Activated CD4-positive, CD25-positive, alpha-beta regulatory T cell treated with anti-CD3 and anti-CD28 coated beads, Interleukin-2, amount 50 U/mL, for 72 hours (primary cell): ENCODE measurements at places on chromosomes 11 and 22.

GRCh38 chr11:47051217-47051616, 114.7 kb downstream of the CSTPP1 start:
- no peak for DNase-seq

- no peak for DNase-seq
Observed at GRCh38 chr11:131334601-131335000, 35.8 kb upstream of the NTM start.

DNA sequence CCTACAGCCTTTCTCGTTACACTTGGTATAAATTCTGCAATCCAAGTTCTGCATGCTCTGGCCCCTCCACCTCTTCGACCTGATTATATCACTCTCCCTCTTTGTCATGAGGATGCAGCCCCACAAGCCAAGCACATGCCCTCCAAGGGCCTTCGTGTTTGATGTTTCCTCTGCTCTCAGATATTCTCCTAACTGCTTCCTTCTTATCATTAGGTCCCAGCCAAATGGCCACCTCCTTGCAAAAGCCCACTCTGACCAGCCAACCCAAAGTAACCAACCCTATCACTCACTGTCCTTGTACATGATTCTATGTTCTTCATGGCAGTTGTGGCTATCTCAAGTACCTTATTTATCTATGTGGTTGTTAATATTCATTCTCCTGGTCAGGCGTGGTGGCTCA, 38.3 kb upstream of the LRRC55 start:
- DNase-seq, result no peak

GRCh38 chr11:68314203-68315170, 2.1 kb downstream of the LRP5 start:
- no peak for DNase-seq

DNA sequence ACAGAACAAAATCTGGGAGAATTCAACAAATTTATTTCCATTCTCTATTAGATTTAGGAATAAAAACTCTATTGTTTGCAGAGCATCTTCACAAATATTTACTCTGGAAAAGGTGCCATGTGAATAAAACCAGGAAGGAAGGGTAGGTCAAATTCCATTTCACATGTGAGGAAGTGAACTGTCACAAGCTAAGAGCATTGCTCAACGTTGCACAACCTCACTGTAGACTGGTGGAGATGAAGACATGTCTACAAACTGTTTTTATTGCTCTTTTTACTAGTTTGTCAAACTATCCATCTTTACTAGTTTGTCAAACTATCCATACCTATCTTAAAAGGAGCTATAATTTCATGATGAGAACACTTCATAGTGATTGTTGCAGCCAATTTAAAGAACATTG, 236.4 kb downstream of the CNTN5 start:
- no peak for DNase-seq

GRCh38 chr11:3803726-3804495, 4.4 kb upstream of the PGAP2 start:
- DNase-seq, result no peak

DNA sequence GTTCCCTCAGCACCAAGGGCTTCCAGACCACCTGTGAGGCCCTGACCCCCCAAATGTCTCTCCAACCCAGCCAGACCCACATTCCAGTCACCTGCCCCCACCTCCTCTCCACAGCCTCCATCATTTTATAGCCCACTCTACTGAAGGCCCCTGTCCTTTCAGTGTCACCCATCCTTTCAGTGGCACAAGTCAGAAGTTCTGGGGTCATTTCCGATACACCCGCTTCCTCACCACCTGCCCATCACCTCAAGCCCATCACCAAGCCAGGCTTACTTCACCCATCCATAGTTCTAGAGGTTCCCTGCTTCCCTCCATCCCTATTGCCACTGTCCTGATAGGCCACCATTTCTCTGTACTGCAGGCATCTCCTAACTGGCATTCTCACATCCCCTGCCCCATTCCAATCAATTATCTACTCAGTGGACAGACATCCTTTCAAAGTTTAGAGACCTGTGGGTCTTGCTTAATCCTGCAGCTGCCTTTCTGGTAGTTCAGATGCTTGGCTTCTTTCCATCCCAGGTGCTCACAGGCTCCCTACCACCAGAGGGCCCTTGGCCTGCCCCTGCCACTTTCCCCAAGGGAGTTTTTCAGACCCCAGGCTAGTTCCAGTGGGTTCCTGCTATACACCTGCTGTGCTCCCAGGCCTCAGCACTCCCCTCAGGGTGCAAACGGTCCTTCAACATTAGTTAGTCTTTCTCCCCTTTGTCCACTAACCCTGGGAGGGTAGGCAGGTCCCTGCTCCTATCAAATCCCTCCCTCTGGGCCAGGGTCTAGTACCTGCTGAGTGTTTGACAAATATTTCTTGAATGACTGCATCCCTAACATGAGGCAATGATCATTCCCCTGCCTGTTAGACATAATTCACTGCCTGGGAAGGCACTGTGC, 7.6 kb downstream of the KCNQ1OT1 start:
- DNase-seq, result no peak

GRCh38 chr11:116787786-116788486, at the start of gene ZPR1:
TSS of gene ZPR1 (minus strand) at chr11:116788023. CDS start at chr11:116787990, 33 bp downstream.
- DNase-seq, result peak; percentile 84

DNA sequence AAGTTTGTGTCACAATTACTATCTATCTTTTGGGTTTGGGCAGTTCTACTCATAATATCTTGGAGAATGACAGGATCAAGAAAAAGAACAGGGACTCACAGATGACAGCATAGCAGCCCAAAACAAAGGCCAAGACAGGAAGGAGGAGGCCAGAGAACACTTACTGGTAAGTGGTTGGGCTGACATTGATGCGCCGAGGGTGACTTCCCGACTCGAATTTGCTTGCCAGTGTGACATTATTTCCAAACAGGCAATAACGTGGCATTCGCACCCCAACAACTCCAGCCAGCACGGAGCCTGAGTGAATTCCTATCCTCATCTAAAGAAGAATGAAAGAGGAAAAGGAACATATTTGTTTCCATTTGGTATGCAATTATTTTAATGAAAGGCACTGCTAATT, 309.9 kb downstream of the GUCY1A2 start:
- no peak for DNase-seq

DNA sequence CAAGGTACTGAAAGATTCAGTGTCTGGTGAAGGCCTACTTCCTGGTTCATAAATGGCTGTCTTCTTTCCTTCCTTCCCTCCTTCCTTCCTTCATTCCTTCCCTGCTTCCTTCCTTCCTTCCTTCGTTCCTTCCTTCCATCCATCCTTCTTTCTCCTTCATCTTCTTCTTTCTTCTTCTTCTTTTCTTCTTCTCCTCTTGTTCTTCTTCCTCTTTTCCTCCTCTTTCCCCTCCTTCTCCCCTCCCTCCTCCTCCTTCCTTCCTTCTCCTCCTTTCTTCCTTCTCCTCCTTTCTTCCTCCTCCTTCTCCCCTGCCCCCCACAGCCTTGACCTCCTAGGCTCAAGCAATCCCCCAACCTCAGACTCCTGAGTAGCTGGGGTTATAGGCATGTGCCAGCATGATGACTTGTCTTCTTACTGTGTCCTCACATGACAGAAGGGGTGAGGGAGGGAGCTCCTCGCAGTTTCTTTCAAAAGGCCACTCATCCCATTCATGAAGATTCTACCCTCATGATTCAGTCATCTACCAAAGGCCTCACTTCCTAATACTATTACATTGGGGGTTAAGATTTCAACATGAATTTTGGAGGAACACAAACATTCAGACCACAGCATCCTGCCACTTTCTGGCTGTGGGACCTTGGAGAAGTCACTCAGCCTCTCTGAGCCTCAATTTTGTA, 22.6 kb upstream of the CCDC134 start:
- DNase-seq, result no peak

DNA sequence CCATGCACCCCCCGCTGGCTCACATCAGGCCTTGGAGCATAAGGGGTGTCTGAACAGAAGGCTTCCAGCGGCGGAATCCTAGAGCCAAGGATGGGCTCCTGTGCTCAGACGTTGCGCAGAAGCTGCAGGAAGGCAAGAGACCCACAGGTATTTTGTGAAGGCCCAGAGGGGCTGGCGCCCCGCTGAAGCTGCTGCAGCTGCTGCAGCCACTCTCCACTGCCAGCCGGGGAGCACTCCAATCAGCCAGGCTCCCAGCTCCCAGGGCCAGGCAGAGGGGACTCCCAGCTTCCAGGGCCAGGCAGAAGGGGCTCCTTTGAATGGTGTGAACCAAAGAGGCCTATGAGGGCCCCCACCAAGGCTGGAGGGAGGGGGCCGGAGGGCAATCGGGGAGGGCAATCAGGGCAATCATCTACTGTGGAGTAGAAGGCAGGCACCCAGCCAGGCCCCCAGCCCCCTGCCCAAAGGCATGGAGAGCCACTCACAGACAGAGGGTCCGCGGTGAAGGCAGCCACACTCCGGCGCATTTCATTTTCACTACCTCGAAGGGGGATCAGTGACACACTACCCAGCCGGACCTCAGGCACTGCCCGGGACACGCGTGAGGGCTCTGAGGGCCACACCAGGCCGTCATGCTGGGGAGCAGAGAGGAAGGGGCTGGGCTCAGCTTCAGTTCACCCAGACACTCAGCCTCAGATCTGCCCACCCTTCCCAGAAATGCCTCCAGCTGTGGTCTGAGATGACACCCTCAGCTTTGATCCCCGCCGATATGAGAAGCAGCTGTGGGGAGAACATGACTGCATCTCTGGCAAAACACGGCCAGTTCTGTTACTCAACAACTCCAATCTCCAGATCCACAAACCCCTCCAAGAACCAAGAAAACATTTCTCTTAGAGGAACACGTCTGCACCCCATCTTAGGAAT, 11.6 kb upstream of the PDE2A start:
- DNase-seq, result no peak

GRCh38 chr22:31844941-31845340, 91.1 kb downstream of the DEPDC5 start:
- DNase-seq, result no peak

- no peak for DNase-seq
Observed at GRCh38 chr11:61880454-61880853, 10.9 kb downstream of the FADS3 start.
